ENCODE measurements at places on chromosomes 5 and 9.

- no peak for DNase-seq
These were observed 166.9 kb upstream of the ZNF608 start for GRCh38 chr5:124913329-124913653.

DNA sequence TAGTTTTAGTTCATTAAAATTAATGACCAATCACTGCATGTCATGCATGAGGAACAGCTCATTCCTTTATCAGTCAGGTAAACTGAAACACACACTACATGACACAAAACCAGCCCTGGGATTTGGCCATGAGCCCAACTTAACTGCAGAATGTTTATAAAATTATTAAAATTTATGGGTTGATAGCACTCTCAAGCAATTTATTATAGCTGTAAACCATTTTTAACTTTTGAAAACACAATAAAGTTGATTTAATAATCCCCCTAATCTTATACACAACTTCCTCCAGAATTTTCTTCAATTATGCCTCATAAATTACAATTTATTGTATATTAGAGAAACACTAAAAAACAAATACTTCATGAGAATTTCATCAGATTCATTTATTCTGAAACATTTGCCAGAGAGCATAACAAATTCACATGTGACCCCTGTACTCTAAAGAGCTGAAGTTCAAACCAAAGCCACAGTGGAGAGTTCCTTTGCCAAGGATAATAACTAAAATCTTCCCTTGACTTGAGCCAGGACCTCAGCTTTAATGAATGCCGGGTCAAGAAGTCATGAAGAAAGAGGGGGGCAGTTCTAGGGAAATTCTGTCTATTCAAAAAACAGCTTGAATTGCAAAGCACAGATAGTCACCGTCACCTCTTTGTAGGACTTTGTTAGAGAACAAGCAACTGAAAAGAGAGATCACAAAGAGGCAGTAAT is 763.7 kb upstream of the GRAMD2B start:
- peak; percentile 78 for DNase-seq

DNA sequence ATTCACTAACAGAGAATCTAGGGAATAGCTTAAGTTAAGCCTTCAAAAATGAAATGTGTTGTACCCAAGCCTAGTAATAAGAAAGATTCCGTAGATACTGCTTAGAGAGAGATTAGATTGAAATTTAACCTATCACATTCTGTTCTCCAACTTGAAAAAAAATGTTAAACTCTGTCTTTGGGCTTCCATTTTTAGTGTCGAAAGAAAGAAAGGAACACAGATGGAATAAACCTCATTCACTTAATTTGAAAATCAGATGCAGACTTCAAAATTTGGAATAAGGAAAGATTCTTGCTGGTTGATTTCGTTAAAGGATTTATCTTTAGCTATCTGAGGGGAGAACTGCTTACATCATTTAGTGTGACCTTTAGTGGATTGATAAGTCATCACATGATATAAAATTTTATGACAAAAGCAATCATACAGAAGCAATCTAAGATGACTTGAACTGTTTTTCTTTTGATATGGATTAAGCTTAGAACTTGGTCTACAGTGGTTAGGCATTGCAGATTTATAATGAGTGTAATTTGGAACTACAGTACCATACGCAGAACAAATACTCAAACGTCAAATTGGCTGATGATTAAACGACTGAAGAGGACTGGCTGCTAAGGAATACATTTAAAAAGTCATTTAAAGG is 128.5 kb downstream of the GLIS3 start:
- DNase-seq, result no peak

DNA sequence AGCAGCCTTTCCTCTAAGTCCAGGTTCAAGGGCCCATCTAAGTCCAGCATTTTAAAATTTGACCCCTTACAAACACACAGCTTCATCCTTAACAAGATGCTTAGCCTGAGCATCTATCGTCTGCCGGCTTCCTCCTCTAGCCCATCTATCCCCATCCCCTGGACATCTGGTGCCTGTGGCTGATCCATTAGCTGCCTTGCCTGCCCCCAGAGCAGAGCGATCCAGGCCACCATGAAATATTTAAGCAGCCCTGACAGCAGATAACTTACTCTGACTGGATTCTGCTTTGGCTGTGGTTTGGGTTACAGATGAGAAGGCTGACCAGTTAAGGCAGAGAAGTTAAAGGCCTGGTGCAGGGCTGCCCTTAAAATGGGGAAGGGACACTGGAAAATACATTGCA is 30.9 kb upstream of the CPEB4 start:
- no peak for DNase-seq

DNA sequence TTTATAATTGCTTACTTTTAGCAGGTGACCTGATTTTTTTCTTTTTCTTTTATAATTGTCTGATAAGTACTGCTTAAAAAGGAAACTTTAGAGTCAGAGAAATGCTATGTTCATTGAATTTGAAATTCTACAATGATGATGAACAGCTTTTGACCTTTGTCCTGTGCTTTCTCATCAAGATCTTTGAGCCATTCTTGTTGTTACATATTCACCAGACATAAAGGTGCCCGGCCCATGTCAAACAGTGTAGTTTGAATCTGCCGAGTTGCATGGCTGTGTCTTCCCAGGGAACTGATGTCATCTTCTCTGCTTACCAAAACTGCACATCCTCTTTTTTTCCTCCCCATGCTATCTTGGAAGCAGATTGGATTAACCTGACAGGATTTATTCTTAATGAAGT is 163.6 kb downstream of the LRRC70 start:
- no peak for DNase-seq

DNA sequence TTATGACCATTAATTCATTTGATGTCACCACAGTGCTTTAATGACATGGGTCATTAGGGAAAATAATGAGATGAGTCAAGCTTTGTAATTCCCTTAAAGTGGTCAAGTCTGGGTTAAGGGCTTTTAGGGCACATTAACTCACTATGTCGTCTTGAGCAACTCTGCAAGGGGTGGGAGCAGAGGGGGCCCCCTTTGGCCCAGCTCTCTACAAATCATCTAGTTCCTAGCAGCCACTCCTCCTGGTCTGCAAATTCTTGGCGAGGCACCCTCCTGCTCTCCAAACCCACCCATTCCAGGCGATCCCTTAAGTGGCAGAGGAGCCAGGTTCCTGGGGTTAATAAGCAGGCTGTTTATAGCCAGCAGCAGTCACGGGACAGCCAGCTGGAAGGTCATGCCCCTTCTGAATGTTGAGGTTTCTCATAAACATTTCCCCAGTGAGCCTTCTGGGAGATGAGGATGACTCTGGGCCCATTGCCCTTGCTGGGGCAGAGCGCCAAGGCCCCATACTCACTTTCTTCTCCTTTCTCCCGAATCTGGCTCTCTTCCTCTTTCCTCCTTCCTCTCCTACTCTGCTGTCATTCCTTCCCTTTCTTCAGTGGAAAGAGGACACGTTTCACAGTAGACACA is 14.3 kb upstream of the GPX3 start:
- DNase-seq, result peak; percentile 49

Data from skeletal muscle cell (primary cell).